Parietal lobe (tissue), 2 donors: ENCODE measurements at places on chromosomes 4 and X. TPM values are rescaled to one million over a fixed set of nuclear protein-coding genes. Genes with fewer than 3 reads are reported as not detected.

The TAPT1 gene
- 72.0 TPM for total RNA-seq

The TEX11 gene
- not detected for total RNA-seq

The GSX2 gene
- 2.8 TPM for total RNA-seq

The SMAD1 gene
- total RNA-seq, result 41.0 TPM
